NCI-H1105 (cell line): ENCODE measurements at places on chromosomes 13 and 19.

DNA sequence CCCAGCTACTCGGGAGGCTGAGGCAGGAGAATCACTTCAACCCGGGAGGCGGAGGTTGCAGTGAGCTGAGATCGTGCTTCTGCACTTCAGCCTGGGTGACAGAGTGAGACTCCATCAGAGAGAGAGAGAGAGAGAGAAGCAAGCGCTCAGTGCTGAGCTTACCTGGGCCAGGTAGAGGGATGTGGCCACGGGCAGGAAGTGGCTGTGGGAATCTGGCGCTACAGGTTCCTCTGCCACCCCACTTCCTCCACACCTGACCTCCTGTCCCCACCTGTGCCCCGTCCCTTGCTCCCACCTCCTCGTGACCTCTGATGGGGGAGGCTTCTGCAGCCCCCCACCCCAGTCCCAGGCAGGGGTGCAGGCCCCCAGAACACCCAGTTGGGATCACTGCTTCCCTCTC is 1.0 kb upstream of the NCCRP1 start:
- no peak for DNase-seq

DNA sequence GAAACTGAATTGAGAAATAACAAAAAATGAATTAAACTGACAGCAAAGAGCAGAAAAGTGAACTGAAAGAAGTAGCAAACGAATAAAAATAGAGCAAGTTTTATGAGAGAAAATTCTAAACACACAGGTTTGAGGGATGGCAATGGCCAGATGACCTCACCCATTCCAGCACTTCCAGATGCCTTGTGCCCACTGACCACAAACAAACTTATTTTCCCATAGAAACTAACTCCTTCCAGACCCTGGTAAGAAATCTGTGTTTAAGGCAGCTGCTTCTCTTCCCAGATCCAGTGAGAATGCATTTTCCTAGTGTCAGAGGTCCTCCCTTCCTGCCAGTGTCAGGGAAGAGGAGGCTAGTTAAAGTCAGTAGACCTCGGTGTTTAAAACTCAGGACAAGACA is 51.7 kb downstream of the RXFP2 start:
- no peak for DNase-seq

DNA sequence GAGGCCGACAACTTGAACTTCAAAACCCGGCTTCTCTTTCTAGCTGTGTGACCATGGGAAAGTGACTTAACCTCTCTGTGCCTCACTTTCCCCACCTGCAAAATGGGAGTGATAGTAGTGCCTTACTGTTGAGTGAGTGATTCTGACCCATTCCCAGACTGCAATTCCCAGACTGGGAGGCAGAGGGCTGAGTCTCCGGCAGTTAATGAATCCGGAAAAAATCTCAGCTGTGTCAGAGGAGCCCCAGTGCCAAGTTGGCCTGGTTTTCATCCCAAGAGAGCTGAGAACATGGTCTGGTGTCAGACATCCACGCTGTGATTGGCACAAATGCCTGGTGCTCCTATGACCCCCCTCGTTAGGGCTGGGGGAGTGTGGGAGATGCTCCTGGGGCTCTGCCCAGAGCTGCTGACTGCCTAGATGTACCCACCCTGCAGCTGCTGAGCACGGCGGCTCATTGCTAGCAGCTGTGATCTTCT is 50.0 kb downstream of the PIN1 start:
- no peak for DNase-seq

DNA sequence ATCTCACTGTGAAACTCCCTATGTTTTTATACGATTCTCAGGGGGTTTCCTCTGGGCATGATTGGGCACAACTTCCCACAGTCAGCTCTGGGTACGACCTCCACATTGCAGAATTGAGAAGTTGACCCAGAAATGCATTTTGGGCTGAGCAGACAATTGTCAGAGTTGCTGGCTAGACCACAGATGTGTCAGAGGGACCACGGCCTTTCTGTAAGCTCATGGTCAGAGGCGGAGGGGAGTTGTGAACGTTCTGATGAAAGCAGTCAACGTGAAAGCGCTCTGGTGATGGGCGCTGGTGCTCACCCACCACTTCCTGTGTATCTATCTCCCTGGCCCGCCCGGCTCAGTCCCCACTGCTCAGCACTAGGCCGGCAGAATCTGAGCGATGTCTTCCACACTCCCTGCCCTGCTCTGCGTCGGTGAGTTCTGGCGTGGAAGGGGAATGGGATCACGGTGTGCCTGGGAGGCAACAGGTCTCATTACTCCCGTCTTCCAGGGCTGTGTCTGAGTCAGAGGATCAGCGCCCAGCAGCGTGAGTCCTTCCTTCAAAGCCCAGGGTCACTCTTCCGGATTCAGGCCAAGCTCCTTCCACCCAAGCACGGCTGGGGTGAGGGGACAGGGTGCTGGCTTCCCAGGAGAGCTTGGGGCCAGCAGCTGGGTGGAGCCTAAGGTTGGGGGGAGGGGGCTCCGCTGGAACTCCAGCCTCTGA is at the start of gene NCR1:
TSS of gene NCR1 (plus strand) at position 346 of the 709 bp plus-strand sequence. CDS start at position 386, 40 bp downstream.
- DNase-seq, result no peak

- no peak for DNase-seq
These were observed 486 bp downstream of the SRRM5 start for GRCh38 chr19:43612374-43612773.

DNA sequence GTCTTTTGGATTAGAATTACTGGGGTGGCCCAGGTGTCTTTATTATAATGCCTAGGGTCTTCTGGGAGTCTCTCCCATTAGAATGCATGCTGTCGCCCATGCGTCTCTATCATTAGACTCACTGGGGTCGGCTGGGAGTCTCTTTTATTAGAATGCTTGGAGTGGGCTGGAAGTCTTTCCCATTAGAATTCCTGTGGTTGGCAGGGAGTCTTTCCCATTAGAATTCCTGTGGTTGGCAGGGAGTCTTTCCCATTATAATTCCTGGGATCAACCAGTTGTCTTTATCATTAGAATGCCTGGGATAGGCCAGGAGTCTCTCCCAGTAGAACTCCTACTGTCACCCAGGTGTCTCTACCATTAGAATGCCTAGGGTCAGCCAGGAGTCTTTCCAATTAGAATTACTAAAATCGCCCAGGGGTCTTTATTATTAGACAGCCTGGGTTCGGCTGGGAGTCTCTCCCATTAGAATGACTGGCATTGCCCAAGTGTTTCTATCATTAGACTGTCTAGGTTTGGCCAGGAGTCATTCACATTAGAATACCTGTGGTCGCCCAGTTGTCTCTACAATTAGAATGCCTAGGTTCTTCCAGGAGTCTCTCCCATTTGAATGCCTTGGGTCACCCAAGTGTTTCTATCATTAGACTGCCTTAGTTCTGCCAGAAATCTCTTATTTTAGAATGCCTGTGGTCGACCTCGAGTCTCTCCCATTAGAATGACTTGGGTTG is 1558.5 kb downstream of the UQCRFS1 start:
- DNase-seq, result no peak

DNA sequence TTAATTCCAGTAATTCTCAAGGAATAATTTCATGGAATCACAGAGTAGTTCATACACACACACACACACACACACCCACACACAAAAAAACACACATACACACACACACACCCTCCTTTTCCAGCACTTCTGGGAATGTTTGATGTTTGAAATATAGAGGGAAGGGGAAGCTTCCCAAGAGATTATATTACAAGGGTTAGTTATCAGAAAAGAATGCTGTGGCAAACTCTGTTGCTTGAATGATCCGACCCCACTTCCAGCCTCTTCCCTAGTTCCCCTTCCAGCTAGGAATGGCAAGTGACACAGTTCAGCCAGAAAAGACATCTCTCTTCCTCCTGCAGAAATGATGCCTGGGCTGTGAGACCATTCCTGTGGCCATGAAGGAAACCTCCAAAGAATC is 49.9 kb downstream of the KCTD12 start:
- DNase-seq, result no peak

GRCh38 chr19:33306191-33306590 is 3.9 kb upstream of the CEBPA start:
- no peak for DNase-seq

DNA sequence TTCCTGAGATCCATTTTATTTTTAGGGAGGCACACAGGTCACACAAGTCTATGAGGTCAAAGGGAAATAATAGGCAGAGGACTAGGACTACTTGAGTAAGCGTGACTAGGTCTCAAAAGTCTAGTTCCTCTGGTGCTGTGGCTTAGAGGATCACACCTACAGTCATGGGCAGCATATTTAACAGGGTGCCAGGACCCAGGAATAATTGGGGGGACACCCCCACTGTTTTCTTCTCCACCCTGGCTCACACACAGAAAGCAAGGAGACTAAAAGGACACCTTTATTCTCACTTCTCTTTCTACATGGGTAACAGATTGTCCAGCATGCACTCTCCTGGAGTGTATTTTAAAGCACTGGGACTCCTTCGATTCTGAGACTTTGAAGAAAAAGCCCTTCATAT is 26.2 kb downstream of the OXGR1 start:
- DNase-seq, result no peak

DNA sequence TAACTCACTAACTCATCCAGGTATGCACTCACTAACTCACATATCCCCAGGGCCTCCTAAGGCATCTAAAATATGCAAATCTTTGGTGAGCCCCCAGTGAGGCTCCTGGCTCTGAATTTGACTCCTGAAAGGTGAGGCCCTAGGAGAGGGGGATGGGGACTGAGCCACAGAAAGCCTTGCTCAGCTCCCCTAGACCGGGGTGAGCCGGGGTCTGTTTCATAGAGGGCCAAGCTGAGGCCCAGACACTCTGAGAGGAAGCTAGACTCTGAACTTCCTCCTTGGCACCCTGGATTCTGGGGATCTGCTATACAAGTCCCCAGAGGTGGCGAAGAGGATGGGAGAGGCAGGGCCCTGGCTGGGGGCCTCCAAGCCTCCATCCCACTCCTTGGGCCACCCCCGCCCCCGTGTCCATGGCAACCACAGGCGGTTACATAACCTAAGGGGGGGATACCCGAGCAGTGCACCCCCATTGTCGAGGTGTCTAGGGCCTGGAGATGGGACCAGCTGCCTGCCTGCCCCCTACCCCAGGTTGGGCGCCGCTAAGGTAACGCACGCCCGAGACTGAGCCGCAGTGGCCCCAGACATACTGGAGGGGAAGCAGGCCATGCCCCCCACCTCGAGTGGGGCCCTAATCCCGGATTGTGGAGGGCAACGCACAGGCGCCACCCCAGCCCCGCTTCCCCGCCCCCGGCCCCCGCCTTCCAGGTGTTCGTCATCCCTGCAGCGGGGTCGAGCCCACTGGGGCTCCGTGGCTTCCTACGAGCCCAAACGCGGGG is 646 bp downstream of the ABHD8 start:
- no peak for DNase-seq
